Right hindlimb (tissue), 1 donor: ENCODE measurements at places on chromosomes 3 and 15.

DNA sequence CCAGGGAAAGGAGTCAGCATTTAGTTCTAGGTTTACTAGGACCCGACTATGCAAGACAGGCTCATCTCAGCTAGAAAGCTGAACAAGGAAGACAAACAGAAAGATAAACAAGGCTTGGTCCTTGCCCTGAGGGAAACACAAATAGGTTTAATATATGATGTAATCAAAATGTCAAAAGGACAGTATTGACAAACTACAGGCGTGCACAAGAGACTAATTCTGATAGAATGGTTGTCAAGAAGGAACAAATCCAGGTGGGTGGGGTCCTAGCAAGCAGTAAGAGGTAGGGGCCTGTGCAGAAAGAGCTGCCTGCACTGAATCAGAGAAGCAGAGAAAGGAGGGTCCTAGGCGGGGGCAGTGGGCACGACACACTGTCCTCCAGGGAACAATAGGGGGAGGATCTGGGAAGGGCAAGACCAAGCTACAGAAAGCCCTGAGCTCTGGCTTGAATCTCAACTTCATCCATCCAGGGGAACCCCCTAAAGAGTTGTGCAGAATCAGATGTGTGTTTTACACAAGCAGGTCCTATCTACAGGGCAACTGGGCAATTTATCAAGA lies 23.4 kb downstream of the RFTN1 start:
- no peak for DNase-seq

GRCh38 chr3:79773291-79773690 lies 5.5 kb upstream of the ROBO1 start:
- no peak for DNase-seq

GRCh38 chr3:101625879-101626278 lies 51.1 kb downstream of the ZBTB11 start:
- DNase-seq: no peak

- DNase-seq: no peak
These were observed 104.5 kb upstream of the SLCO2A1 start for GRCh38 chr3:134134240-134134639.

DNA sequence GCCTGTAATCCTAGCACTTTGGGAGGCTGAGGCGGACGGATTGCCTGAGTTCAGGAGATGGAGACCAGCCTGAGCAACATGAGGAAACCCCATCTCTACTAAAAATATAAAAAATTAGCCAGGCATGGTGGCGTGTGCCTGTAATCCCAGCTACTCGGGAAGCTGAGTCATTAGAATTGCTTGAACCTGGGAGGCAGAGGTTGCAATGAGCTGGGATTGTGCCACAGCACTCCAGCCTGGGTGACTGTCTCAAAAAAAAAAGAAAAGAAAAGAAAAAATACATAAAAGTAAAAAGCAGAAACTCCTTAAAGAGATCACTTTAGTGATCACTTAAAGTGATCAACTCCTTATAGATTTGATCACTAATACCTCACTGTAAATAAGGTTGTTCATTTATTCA lies 78.0 kb downstream of the GMPS start:
- no peak for DNase-seq

- no peak for DNase-seq
These were observed 128.4 kb downstream of the RAP2B start for GRCh38 chr3:153290268-153291015.

DNA sequence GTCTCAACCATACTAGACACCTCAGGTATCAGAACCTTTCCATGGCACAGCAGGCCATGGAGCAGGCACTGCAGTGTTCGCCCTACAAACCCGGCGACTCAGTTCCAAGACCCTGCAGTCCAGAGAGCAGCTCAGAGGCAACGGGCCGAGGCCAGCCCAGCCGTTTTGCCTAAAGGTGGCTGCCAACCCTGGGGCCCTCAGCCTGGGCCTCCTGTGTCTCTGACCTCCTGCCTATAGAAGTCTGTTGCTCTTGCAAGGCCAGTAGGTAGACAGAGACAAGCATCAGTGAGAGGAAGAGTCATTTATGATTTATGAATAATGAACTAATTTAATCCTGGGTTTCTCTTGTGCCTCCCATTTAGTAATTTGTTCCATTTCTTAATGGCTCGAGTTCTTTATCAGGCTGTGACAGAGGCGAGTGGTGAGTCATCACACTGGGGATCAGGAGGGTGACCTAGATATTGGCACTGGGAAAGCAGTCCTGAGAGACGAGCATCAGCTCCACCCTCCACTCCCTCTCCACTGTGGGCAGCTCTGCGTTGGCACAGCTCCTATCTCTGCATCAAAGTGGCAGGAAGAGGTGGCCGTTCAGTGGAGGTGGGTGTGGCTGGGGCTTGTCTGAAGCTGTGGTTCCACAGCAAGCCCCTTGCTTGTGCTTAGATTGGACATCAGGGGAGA lies 79.8 kb downstream of the ABHD5 start:
- no peak for DNase-seq

GRCh38 chr3:182533394-182533793 lies 259.9 kb upstream of the ATP11B start:
- no peak for DNase-seq

GRCh38 chr15:70866982-70867641 lies 13.2 kb upstream of the LARP6 start:
- no peak for DNase-seq

DNA sequence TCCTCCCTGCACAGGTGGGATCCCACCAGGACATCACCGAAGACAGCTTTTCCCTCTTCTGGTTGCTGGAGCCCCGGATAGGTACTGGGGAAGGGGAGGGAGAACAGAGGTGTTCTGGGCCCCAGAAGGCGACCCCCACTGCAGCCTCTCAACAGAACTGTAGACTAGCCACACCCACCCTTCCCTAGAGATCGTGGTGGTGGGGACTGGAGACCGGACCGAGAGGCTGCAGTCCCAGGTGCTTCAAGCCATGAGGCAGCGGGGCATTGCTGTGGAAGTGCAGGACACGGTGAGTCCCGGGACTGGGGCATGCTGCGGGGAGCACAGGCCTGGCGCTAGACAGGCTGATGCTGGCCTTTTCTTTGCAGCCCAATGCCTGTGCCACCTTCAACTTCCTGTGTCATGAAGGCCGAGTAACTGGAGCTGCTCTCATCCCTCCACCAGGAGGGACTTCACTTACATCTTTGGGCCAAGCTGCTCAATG lies 809 bp downstream of the NDUFAF3 start:
- DNase-seq: peak; percentile 20

DNA sequence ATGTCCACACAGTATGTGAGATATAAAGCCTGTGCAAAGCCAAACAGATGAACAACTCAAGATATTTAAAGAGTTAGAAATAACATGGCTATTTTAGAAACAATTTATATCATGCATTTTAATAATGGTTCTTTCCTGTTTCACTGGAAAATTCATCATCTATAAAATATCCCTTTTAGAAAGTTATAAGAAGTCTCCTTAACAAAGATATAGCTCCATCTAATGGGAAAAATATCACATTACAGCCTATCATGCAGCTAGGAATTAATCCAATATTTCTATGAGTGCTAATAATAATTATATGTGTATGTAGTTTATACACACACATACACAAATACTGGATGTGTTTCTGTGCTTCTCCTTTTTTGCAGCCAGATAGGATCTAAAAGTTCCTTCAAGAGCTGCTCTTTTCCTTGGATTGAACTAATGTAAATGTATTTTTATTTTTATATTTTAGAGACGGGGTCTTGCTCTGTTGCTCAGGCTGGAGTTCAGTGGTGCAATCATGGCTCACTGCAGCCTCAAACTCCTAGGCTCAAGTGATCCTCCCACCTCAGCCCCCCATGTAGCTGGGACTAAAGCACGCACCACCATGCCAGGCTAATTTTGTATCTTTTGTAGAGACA lies 21.6 kb downstream of the RPL22L1 start:
- DNase-seq: no peak

DNA sequence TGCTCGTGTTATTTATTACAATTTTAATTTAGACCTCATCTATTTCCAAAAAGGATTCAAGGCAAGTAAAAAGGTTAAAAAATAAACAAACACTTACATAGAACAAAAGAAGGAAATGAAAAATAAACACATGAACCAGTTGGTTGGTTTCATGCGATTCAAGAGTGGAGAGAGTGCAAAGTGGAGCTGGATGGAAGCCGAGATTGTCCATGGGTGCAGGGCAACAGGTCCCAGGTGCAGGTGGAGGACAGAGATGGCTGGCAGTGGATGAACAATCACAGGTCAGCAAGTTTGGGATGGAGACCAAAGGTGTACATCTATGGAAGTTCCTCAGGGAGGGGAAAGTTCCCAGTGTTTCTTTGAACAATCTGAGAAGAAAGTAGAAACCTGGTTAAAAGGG lies 11.6 kb upstream of the SEMA5B start:
- no peak for DNase-seq

DNA sequence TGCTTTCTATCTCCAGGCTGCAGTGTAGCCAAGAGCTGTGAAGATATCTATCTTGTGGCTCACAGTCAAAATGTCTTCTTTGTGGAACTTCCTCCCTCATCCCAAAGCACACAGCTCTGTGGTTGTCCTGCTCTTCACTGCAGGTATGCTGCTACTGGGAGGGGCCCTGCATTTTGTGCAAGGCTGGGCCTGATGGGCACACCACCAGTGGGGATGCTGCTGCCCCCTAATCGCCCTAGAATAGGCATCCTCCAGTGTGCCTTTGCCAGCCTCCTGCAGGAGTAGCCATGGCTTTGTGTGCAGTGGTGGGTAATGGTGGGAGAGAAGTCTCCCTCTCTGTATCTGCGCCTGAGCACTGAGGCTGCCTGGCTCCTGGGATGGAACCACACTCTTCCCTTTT lies 297.3 kb downstream of the DOCK3 start:
- DNase-seq: no peak

GRCh38 chr3:13535905-13536304 lies 13.0 kb upstream of the FBLN2 start:
- DNase-seq: peak; percentile 61

GRCh38 chr15:85717212-85717611 lies 77.5 kb downstream of the KLHL25 start:
- no peak for DNase-seq

- no peak for DNase-seq
These were observed 29.8 kb downstream of the PPCDC start for GRCh38 chr15:75052972-75053747.

- no peak for DNase-seq
These were observed 38.1 kb downstream of the SLCO2A1 start for GRCh38 chr3:133991637-133992036.

DNA sequence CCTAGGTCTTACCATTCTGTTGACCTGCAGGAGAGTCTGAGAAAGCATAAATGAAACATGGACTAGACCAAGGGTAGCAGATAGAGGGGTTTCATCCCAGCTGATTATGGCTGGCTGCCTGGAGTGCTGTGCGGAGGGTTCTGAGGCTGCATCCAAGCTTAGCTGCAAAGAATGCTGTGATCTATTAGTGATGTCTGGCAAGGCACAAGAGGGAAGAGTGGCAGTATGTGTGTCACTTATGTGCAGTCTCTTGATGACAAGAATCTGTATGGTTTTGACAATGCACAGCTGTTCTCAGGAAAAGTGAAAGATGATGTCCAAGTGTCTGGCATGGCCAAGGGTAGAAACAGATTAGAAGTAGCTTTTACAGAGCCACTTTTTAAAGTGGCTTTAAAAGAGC lies 54.3 kb downstream of the SLC6A11 start:
- DNase-seq: no peak

DNA sequence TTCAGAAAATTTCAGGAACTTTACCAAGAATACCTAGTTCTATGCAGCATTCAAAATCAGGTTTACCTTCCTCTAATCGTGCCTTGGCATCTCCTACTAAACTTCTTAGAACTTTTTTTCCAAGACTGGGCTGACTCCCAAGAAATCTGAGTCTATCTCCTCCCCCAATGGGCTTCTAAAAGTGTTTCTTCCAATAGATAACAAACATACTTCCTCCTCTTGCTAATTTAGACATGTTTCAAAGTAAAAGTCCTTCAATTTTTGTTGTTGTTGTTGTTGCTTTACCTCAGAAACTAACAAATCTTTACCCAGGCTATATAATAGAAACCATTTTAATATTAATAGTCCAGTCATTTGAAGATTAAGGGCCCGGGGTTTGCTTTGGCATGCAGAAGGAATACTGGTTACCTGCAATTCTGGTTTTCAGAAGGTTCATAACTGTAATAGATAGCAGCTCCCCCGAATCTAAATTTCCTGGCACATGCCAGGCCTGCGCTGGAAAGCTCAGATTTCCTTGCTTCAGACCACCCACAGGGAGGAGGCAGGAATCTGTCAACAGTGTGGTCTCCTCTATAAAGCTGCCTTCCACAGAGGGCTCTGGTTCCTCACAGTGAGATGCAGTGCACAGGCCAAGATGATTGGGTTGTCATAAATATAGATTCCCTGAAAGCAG lies 188.7 kb downstream of the THRB start:
- peak; percentile 33 for DNase-seq

GRCh38 chr3:40725031-40725430 lies 200.3 kb downstream of the ZNF621 start:
- no peak for DNase-seq

DNA sequence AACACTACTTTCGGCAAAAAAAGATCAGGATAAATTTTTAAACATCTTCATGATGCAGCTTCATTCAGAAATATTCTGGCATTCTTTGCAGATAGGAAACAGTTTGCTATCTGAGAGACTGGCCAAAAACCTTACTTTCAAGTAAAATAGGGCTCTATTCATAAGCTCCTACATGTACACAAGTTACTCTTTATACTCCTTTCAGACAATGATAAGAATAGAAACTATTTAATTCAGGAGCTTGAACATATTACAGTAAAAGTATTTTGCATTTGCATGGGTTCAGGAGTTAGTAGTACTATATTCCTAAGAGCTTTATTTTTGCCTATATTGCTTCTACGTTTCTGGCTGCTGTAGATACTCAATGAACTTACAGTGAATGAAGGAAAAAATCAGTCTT lies 70.5 kb downstream of the PLOD2 start:
- DNase-seq: no peak

- DNase-seq: peak; percentile 16
These were observed 6.5 kb downstream of the NT5DC2 start for GRCh38 chr3:52527039-52527731.

DNA sequence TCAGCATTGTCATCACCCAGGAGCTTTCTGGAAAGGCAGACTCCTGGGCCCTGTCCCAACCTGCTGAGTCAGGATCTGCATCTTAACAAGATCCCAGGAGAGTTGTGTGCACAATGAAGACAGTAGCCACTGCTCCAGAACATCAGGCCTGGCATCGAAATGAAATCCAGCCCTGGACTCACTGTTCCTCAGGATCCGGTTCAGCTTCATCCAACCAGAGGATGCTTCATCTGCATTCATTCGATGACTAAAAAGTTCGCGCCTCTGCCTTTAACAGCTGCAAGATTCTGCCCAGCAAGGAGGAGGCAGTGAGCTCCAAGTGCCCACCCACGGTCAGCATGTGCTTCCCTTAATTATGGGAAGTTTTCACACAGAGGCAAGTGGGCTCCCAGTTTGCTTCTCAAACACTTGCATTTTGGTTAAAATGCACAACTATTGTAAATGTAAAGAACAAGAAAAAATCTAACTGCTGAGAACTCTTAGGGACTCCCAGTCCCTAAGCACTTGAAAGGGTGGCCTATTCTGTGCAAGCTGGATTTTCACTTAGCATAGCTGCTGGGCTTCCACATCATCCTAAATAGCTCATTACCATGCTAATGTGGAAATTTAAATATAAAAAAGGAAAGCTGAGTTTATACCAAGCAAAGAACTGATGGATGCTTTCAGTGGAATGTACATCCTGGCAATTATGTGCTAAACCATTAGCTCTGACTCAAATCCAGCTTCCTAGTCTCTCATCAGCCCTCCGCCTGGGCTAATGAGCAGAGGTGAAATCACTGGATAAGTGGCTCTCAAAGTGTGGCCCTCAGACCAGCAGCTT lies 25.5 kb upstream of the ESYT3 start:
- no peak for DNase-seq
